ENCODE measurements at places on chromosomes 7 and 10.

- DNase-seq: peak; percentile 79
These were observed 50.9 kb downstream of the INPP5A start for GRCh38 chr10:132588301-132589013.

DNA sequence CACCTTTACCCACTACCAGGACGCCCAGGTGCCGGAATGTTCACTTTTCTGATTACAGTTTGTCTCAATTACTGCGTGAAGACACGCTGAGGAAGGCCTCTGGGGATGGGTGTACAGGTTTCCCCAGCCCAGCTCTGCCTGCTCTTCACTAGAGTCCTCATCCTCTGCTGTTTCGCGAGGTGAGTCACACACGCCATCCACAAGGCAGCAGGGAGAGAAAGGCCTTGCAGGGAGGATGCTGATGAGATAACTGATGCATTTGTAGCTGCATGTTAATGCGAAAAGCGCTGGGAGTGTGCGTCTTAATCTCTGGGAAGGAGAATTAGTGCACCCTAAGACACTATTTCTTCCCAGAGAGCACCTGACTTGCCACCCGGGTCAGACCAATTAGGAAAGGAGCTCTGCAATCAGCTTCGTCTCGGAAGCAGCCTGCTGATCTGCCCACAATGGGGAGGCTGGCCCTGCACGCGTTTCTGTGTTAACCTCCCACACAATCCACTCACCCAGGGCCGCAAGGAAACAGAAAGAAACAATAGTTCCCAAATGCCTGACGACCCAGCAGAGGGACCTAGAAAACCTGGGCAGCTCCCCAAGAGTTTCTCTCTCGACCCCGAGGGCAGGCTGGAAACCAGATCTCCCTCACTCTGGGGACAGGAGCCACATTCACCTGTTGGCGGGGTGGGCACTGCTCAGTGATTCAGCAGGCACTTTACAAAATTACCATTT is 578.7 kb downstream of the GLRX3 start:
- DNase-seq: no peak

- DNase-seq: no peak
These were observed 31.8 kb downstream of the EPDR1 start for GRCh38 chr7:37952240-37952639.

GRCh38 chr7:23472046-23472445 is 1.8 kb upstream of the IGF2BP3 start:
- DNase-seq: no peak

DNA sequence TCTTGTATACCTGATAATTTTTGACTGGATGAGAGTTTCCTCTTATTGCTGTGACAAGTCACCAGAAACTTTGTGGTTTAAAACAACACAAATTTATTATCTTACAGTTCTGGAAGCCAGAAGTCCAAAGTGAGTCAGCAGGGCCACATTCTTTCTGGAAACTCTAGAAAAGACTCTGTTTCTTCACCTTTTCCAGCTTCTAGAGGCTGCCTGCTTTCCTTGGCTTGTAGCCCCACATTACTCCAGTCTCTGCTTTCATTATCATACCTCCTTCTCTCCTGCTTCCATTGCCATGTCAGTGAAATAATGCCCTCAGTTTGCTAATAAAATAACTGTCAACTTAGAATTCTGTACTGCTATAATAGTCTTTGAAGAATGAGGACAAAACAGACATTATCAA is 65.3 kb downstream of the VCL start:
- no peak for DNase-seq

DNA sequence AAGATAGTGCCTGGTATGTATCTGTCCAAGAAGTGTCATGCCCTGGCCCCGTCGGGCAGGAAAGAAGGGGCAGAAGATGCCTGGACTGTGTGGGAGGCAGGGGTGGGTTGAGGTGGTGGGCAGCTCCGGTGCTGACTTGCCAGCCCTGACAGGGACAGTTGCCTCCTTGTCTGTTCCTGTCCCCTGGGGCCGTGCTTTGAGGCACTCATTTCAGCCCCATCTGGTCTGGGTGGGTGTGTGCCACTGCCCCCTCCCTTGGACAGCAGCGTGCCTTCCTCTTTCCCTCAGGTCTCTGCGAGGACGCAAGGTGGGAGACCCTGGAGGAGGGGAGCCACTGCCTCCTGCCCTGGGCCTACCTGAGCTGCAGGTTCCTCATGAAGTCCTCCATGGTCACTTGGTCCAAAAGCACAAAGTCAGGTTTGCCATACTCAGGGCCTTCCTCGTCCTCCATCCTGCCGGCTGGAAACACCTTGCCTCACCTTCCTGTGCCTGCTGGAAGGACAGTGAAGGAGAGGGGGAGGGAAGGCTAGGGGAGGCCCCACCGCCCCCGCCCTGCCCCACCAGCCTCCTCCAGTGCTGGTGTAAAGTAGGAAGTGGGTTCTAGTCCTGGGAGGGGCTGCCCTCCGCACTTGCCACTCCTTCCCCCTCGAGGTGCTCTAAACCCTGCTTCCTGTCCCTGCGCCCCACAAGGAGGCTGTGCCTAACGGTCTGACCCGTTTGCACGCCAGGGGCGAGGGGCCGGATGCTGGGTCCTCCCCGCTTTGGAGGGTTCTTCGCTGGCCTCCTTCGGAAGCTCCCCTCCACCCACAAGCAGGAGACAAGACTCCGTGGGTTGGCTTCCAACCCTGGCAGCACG is at the start of gene MYO1G:
TSS of gene MYO1G (minus strand) at position 505 of the 856 bp plus-strand sequence. CDS start at position 451, 54 bp downstream.
- DNase-seq: peak; percentile 88

GRCh38 chr10:49194212-49194920 is 6.2 kb upstream of the TMEM273 start:
- DNase-seq: no peak

DNA sequence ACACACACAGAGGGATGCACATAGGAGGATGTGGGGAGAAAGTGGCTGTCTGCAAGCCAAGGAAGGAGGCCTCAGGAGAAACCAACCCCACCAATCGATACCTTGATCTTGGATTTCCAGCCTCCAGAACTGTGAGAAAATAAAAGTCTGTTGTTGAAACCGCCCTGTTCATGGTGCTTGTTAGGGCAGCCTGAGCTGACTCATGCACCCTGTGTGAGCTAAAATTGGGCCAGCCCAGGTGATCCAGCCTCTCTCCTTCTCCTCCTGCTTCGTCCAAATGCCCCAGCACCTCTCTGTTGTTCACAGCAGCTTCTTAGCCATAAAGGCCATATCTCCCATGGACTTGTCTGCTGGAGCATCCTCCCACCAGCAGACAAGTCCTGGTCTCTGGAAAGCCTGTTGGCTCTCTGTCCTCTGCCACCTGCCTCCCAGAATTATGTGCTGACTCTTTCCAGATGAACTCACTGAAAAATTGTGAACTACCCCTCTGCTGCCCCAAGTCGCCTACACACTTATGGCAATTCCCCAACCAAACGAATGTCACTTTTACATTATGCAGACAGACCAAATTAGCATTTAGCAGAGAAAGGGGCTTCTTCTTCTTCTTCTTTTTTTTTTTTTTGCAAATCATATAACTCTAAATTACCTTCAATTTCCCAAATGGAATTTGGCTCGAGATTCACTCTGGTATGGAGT is 30.2 kb upstream of the CARD11 start:
- no peak for DNase-seq

- DNase-seq: peak; percentile 60
These were observed 2.5 kb downstream of the LRCH4 start for GRCh38 chr7:100583132-100584053.

DNA sequence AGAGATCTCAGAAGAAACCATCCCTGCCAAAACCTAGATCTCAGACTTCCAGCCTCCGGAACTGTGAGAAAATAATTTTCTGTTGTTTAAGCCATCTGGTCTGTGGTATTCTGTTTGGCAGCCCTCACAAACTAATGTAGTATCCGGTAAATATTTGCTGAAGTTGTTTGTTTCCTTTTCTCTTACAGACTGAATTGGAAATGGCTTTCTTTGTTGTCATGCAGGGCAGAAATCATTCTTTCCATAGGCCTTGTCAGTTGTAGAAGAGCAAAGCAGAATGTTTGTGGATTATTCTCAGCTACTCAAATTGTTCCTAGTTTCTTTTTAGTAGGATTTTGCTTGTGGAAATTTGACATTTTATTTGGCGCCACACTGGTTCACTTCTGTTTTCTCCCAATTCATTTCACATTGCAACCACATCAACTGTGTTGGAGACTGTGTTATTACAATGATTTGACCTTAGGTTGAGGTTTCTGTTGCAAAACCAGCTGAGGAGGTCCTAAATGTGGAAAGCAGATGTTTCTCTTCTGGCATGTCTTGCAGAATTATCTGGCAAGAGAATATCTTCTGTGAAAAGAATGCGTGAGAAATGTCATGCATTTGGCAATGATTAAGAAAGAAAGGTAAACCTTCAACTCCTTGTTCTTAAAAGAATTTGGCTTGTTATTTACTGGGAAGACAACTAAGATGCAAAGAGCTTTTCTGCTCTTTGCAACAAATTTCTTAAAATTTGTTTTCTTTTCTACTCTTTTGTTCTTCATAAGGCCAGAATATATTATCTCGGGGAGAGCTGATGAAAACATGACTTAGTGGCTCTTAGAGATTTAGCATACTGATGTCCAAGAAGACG is 25.8 kb downstream of the ACTA2 start:
- DNase-seq: no peak

GRCh38 chr10:24596217-24596930 is 127.3 kb downstream of the ARHGAP21 start:
- no peak for DNase-seq

- DNase-seq: peak; percentile 68
These were observed 16.1 kb upstream of the IMPDH1 start for GRCh38 chr7:128425850-128426249.

DNA sequence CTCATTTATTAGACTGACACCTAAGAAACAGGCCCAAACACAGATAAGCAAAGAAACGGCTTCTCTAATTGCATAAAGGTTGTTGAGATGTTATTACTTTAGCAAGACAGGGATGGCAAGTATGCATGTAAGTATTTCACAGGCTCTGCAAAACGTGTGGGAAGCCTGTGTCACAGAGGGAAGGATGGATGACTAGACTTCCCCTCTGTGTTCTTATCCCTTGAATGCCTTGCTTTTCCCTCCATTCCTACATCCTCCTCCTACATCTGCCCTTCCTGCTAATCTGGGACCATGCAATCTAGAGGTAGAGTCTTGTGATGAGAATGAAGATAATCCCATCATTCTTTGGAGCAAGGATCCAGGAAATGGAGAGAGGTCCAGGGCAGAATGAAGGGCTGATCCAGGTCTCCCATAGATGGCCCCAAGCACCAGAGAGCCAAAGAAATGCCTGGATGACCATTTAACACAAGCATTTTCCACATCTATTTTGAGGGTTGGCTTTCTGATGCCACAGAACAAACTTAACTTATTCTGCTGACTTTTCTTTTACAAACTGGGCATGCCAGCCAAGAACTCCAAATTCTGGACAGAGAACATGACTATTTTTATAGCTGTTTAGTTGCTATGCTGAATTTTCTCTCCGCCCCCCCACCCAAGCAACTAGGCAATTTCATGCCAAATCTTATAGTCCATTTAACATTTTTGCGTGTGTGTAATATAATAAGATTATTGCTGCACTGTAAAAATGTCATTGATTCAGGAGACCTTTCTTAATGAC is 48.1 kb downstream of the NRP1 start:
- DNase-seq: no peak

GRCh38 chr7:92645114-92646061 is 55.2 kb upstream of the FAM133B start:
- DNase-seq: no peak

GRCh38 chr10:61452655-61453641 is at the start of gene TMEM26:
Gene TMEM26 (minus strand): TSS chr10:61453381. CDS start chr10:61453081, 300 bp downstream.
- no peak for DNase-seq

GRCh38 chr7:106061301-106061979 is 50.7 kb downstream of the SYPL1 start:
- no peak for DNase-seq

GRCh38 chr7:90242369-90243168 is 2.4 kb upstream of the CFAP69 start:
- no peak for DNase-seq

- DNase-seq: no peak
These were observed 309.5 kb upstream of the TEX47 start for GRCh38 chr7:89104748-89105685.

- no peak for DNase-seq
These were observed 85.3 kb downstream of the ZNF33B start for GRCh38 chr10:42553064-42553407.

DNA sequence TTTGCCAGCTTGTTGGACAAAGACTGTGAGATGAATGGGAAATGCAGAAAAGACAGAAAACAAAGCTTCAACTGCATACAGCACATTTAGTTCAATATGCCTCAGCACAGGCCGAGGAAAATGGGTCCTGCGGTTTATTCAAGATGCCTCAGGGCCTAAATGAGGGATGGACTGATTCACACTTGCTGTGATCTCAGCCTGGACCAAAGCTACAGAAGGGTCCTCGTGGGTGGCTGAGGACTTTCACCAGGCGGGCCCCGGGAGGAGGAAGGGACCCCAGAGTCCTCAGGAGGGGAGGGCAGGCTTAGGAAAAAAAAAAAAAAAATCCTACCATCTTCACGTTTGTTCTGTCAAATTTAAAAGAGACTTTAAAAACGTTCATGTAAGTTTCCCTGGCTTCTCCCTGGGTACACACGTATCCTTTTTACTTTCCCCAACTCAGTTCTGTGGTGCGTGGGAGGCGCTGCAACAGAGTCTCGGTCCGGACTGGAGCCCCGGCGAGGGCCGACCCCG is 624 bp upstream of the ZNF783 start:
- no peak for DNase-seq

GRCh38 chr7:146172112-146172511 is 55.5 kb downstream of the CNTNAP2 start:
- DNase-seq: no peak

GRCh38 chr7:120996988-120997345 is 8.5 kb downstream of the CPED1 start:
- DNase-seq: no peak

GRCh38 chr10:119780879-119781480 is 55.1 kb downstream of the INPP5F start:
- no peak for DNase-seq

GRCh38 chr10:6581778-6582228 is 1.7 kb upstream of the PRKCQ start:
- DNase-seq: no peak

DNA sequence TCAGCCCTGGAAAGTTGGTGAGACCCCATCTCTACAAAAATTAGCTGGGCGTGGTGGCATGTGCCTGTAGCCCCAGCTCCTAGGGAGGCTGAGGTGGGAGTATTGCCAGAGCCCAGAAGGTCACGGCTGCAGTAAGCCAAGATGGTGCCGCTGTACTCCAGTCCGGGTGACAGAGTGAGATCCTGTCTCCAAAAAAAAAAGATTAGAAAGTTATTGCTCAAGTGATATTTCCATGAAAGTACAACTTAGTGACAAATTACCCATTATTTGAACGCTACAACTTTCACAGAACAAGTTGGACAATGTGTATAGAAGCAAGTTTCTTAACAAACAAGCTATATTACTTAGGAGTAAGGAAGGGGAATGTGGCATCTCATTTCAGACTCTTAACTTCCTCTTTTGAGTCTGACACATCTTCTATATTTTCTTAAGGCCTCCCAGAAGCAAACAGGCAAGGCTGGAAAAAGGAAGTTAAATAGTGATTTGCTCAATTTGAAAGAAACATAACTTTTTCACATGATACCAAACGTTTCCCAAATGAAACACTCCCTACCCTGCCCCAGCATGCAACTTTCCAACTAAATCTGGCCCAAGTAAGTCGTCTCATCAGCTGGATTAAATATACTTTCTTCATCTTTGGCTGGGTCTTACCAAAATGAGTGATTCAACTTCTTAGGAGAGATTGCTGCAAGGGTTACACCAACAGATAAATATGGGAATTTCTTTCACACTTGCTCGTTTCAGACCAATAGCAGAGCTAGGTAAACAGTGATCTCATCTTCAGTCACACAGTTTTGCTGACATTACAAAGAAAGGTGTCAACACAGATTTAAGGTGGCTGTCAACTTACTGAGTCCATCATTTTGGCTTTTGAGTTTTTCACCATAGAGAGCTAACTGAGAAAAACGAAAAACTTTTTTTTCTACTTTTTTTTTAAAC is 66.3 kb upstream of the KLF6 start:
- no peak for DNase-seq

- DNase-seq: no peak
These were observed 17.0 kb upstream of the C10orf105 start for GRCh38 chr10:71736570-71736952.

Data from CD4-positive, alpha-beta T cell treated with Interferon gamma for 1 hour (primary cell).